ENCODE measurements at places on chromosomes 3 and 15. TPM values are rescaled to one million over a fixed set of nuclear protein-coding genes. Genes with fewer than 3 reads are reported as not detected.

Gene ARGFX
- total RNA-seq: not detected

Gene CHD2
- 45.6 TPM for total RNA-seq

Gene TADA3
- total RNA-seq: 108 TPM

Gene TIMP4
- 4.4 TPM for total RNA-seq

Gene FBXL22
- 0.63 TPM for total RNA-seq

Gene LRRC3B
- total RNA-seq: not detected

Gene SPRED1
- total RNA-seq: 12.9 TPM

Gene THRB
- total RNA-seq: 13.4 TPM

Gene TRIM71
- 1.0 TPM for total RNA-seq

Gene MKRN2OS
- 1.3 TPM for total RNA-seq

Gene DAZL
- not detected for total RNA-seq

Gene BCL2A1
- not detected for total RNA-seq

Gene FBLN2
- total RNA-seq: 5.9 TPM

Gene PLSCR1
- total RNA-seq: 27.7 TPM

Gene CAMP
- not detected for total RNA-seq

Gene SLC22A13
- 0.16 TPM for total RNA-seq

Gene QTRT2
- total RNA-seq: 9.9 TPM

Gene NPTN
- total RNA-seq: 117 TPM

Gene TMEM266
- 0.25 TPM for total RNA-seq

Gene CCDC54
- total RNA-seq: not detected

Gene RYK
- total RNA-seq: 46.9 TPM

Gene CPNE9
- not detected for total RNA-seq

Gene CYP11A1
- 1.6 TPM for total RNA-seq

Gene GP5
- total RNA-seq: under 0.01 TPM

Gene A4GNT
- total RNA-seq: not detected

Gene SH3GL3
- total RNA-seq: 0.38 TPM

Gene ATP2B2
- total RNA-seq: not detected

Gene AP4E1
- 6.4 TPM for total RNA-seq

Gene MYO5C
- 5.5 TPM for total RNA-seq

Gene NGRN
- total RNA-seq: 71.2 TPM

Gene NCEH1
- total RNA-seq: 46.1 TPM

Gene TIMMDC1
- 74.0 TPM for total RNA-seq

Gene SPATA12
- total RNA-seq: 0.13 TPM

Gene B3GNT5
- total RNA-seq: 14.7 TPM

Gene ADGRG7
- total RNA-seq: not detected

Gene CFAP91
- total RNA-seq: 3.2 TPM

All from mesangial cell (primary cell).